ENCODE measurements at places on chromosomes 11 and 22.

- no peak for DNase-seq
Measured at GRCh38 chr11:118161786-118162185, 9.2 kb upstream of the SCN4B start.

- DNase-seq, result peak; percentile 61
Measured at GRCh38 chr22:25564979-25565677, 653 bp downstream of the GRK3 start.

DNA sequence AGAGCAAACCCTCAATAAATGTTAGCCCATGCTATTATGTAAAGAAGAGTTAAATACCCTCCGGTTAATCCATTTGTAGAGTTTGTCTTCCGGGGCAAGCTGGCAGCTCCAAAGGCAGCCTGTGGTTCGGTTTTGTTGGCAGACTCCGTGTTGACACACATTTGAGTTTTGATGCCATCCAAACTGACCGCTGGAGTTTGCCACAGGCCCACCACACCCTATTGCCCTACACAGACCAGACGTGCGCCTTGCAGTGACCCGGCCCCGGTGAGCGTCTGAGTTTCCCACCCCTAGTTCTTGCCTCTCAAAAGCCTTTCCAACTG, 25.1 kb downstream of the ELFN2 start:
- DNase-seq, result no peak

DNA sequence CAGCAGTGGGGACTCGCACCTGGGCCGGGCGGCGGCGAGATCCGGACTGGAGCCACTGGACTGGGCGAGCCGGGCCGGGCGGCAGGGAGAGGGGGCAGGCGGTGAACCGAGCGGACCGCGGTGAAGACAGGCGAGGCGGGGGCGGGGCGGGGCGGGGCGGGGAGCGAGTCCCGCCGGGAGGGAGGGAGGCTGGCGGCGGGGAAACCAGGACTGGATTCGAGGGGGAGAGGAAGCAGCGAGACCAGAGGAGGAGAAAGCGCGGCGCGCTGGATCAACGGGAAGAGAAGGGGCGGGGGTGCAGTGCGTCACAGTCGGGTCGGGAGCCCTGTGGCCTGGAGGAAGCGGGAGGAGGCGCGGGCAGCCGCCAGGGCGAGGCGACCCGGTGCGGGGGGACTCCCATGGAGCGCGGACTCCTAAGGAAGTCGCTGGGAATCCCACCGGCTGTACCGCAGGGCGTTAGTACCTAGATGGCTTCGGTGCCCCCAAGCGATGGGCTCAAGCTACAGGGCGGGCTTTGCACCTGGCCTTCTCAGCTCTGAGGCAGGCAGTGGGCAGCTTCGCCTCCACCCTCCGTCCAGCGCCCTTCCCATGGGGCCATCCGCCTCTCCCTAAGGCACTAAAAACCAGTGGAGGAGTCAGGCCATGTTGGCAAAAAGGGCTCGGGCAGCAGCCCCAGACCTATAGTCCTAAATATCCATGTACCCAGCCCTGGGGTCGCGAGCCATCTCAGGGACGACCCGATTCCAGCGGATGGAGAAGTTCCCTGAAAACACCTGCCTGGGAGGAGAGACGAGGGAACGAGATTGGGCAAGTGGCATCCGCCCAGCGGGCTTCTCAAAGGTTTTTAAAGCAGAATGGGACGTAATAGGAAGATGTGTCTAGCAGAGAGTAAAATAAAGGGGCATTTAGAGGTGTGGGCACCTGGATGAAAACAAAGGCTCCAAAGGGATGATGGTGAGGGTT, at the start of gene TMEM121B:
TSS of gene TMEM121B (minus strand) at position 128 of the 963 bp plus-strand sequence. CDS start 233 bp downstream, outside the sequence.
- DNase-seq, result peak; percentile 94

GRCh38 chr11:45997599-45997998, 75.1 kb downstream of the LARGE2 start:
- no peak for DNase-seq

DNA sequence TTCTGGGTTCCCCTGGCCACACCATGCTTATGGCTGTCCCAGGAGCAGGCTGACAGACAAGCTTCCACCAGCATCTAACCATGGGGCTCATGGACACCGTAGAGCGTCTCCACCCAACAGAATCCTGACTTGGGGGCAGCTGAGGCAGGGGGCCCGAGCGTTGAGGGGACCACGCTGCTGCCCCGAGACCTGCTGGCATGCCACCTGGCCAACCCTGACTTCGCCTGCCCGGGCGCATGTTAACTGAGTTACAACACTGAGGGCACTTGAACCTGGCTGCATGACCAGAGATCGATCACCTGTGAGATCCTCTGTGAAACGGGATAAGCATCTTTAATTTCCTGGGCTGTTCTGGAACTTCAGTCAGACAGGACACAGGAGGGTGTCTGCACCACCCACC, 13.7 kb downstream of the PPM1F start:
- DNase-seq, result no peak

DNA sequence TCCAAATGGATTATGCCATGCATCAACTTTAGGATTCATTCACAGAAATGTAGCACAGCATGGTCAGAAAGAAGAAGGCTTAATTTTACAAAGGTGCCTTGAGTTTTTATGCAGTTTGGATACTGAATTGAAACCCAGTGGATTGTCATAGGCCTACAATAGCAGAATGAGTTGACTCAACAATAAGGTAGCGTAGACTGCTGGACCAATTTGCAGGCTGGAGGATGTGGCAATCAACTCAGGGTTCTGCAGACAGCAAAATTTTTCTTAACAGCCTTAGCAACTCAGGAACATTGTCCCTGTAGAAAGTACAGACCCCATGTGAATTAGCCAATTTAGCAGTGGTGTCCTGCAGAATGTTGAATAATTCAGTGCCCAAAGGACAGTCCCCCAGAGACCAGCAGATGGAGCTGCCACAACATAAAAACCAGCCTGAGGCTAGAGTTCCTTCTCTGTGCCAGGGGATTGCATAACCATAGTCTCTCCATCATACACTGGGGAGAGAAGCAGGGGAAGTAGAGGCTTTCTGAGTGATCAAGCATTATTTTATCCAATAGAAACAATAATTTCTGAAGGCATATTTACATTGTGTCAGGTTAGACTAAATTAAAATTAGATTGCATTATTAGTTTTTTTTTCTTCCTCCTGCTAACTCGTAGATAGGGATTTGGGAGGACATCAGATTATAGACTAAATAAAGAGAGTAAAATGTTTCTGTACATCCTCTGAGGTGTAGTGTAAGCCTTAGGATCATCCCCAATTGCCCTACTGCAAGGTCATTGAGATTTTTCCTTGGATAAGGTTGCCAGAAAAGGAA, 20.3 kb upstream of the MRPL17 start:
- peak; percentile 36 for DNase-seq

DNA sequence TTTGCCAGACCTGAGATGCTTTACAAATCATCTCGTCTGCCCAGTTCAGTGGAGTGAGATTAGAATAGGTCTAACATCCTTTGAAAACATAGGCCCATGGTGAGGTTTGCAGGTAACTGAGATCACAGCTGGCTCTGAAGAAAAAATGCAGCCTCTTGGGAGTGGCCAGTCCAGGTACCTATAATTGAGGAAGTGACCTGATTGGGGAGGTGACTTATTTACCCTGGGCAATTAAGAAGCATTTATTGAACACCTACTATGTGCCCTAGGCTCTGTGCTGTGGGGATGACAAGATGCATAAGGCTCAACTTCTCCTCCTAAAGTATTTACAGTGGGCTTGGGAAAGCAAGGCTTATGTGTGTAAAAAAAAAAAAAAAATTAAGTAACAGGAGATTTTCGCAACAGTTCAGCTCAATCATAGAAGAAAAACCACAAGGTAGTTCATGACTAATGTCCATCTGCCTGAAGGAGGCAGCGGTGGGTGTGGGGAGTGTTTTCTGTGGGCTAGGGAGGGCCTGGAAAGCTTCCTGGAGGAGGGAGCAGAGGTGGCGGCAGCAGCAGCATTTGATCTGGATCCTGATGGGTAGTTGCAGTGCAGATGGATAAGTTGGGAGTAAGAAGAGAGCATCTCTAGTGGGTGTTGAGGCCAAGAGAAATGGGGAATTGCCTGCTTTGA, 16.1 kb downstream of the MICAL2 start:
- no peak for DNase-seq

DNA sequence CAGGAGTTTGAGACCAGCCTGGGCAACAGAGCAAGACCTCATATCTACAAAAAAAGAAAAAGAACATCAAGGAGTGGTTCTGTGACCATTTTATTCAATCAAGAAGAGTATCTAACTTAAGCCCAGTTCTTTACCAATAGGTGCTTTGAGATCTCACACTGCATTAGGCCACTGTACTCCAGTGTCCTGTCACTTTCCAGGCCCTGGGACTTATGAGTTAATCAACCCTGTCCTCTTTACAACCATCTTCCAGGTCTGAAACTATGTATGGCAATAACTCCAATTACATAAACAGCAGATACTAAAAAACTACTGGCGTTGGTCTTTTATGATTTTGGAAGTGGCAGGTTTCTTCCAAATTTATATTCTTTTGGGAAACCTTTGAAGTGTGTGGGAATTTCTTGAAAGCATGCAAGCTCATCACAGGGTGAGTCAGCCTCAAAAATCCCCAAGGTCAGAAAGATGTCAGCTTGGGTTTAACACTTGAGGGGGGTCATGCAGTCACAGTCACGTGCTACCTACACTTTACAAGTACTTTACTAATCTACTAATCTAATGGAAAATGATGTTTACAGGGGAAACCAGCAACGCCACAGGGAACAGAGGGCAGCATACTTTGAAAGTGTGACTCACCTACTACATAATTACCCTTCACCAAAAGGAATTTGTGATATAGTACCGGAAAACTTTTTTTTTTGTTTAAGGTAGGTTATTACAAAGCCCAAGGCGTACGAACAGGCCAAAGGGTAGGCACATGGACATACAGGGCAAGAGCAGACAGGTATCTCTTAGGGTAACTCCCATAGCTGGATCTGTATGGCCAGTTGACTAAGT, 15.6 kb downstream of the PISD start:
- no peak for DNase-seq
